MCF 10A (cell line): ENCODE measurements at places on chromosomes 7 and 10.

- H3K4me3 ChIP-seq, result no peak overlapping the region
- no peaks in the 10 kb centered on the region for H3K4me1 ChIP-seq
- DNase-seq, result no peak
These were observed 81.6 kb upstream of the SAMD8 start for GRCh38 chr10:75029857-75030256.

DNA sequence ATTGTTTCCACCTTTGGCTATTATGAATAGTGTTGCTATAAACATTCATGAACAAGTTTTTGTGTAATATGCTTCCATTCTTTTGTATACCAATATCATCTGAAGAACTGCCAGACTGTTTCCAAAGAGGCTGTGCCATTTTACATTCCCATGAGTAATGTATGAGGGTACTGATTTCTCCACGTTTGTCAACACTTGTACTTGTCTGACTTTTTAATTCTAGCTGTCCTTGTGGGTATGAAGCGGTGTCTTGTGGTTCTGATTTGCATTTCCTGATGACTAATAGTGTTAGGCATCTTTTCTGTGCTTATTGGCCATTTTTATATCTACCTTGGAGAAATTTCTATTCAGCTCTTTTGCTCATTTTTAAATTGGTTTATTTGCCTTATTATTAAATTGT, 52.8 kb downstream of the LSMEM1 start:
- no peak overlapping the region for H3K4me3 ChIP-seq
- H3K4me1 ChIP-seq, result no peaks in the 10 kb centered on the region
- H3K36me3 ChIP-seq, result no peaks in the 10 kb centered on the region
- no peak for DNase-seq
- no peak overlapping the region for H3K27ac ChIP-seq

- H3K4me3 ChIP-seq, result no peak overlapping the region
- peaks cover 5% of the 10 kb centered on the region for H3K4me1 ChIP-seq
- H3K27me3 ChIP-seq, result no peaks in the 10 kb centered on the region
- H3K27ac ChIP-seq, result no peak overlapping the region
- peaks cover 11% of the 10 kb centered on the region for H3K36me3 ChIP-seq
These were observed 114.7 kb downstream of the EXOC4 start for GRCh38 chr7:133367561-133367960.

DNA sequence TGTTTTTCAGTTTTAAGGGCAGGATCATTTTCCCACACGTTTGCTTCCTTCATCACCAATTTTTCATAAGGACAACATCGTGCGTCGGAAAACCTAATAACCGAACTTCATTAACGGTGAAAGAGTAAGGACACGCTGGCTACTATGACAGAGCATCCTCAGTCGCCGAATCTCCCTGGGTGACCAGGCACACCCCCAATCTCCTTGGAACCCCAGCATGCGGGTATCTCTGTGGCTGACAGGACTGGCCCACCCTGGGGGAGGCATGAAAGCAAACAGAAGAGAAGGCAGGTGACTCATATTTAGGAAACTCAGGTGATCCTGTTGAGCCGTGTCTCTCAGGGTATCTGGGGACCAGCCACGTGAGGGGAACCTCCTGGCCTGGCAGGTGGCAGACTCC, 134.2 kb downstream of the DIP2C start:
- DNase-seq, result no peak
- H3K27me3 ChIP-seq, result peaks cover 37% of the 10 kb centered on the region
- H3K36me3 ChIP-seq, result no peaks in the 10 kb centered on the region
- H3K4me3 ChIP-seq, result no peak overlapping the region
- H3K4me1 ChIP-seq, result no peaks in the 10 kb centered on the region
- H3K27ac ChIP-seq, result no peak overlapping the region
